Right cardiac atrium (tissue), 5 donors: ENCODE measurements at places on chromosomes 6 and 20. TPM values are rescaled to one million over a fixed set of nuclear protein-coding genes. Genes with fewer than 3 reads are reported as not detected.

GRCh38 chr6:104472021-104472901 is 387.5 kb downstream of the HACE1 start:
- DNase-seq: no peak

DNA sequence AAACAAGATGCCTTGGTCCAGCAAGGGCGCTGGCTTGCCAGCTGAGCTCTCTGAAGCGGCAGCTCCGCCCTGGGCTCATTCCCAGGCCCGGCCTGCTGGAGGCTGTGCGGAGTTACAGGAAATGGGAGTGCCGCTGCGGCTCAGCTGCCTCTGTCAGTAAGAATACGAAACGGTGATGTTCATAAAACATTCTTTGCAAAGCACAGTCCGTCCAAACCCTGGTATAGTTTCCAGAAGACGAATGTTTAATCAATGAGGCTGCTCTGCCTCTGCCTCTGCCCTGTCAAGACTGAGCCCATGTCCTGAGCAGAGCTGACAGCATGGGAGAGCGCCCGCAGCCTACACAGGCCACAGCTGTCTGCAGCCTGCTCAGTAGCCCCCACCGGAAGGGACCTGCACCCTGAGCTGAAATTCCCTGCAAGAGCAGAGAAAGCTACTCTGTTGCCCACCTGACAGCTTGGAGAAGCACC is 153.3 kb upstream of the SNX9 start:
- DNase-seq: peak; percentile 95

GRCh38 chr20:9389346-9389745 is 125.0 kb upstream of the LAMP5 start:
- no peak for DNase-seq

GRCh38 chr6:128657181-128657580 is 136.8 kb upstream of the PTPRK start:
- no peak for DNase-seq

- no peak for DNase-seq
Measured at GRCh38 chr20:16035576-16035975, 537.7 kb downstream of the KIF16B start.

- no peak for DNase-seq
Measured at GRCh38 chr6:163460307-163460782, 45.8 kb downstream of the QKI start.

The LIME1 gene
- 2.1 TPM for total RNA-seq
